ENCODE measurements at places on chromosomes 4 and X. TPM values are rescaled to one million over a fixed set of nuclear protein-coding genes. Genes with fewer than 3 reads are reported as not detected.

GRCh38 chr4:145912376-145912775 lies 26.2 kb downstream of the ZNF827 start:
- no peak for DNase-seq

DNA sequence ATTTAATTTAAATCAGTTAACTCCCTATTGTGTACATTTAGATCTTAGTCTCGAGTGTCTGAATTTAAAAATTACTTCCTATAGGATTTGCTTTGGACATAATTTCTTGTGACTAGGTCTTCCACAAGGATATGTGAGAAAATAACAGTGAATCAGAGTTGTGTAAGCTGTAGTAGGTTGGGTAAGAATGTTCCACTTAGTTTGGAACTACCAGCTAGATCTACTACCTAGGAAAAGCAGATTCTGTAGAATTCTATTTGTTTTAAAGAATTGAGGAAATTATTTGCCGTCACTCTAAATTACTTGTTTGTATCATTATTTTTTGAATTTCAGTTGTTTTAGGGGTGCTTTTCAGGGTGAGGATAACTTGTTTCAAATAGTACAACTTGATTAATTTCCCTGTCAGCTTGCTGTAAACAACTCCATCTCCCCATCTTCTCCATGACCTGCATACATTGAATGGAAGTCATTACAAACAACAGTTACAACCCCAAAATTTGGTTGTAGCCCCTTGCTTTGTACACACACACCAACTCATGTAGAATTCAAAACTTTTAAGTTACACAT lies 1.3 kb downstream of the MTHFD2L start:
- no peak for DNase-seq

DNA sequence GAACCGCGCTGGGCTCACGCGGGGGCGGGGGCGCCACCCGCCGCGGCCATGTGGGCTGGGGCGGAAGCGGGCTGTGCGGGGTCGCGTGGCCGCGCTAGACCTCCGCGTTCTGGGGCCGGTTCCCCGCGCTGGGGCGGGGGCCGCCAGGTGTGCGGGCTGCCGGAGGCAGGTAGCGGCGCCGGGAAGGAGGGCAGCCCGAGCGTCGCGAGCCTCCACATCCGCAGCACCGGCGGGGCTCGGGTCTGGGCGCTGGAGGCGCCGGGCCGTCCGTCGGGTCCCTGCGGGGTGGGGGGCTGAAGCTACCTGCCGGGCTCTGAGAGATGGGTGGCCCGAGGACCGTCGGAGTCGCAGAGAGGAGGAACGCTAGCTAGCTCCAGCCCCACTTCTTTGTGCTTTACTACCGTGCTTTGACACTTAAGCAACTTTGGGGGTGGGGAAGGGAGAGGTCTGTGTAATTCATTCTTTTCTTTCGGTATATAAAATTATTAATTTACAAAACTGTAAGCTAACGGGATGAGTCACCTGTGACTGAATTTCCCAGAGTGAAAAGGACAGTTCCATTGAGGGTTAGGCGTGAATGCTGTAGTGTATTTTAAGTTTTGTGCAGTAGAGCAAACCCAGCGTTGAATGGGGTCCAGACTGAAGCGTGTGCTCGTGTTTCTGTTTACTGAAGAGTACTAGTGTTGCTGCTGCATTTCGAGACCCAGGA lies 689 bp downstream of the METAP1 start:
- no peak for DNase-seq

DNA sequence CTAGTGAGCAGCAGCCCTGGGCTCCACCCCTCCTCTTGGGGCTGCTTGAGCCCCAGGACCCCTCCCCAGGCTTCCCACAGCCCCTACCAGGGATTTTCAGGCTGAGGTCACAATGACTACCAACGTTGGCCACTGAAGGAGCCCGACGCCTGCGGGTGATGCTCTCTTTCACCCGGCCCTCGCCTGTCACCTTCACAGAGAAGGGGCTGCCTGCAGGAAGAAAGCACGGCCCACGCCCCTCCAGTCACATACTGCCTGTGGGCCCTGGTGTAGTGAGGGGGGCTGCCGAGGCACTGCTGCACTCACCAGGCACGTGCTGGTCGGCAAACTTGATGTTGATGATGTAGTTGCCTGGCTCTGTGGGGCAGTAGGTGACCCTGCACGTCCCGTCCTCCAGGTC lies 22.0 kb downstream of the FLNA start:
- DNase-seq: no peak

DNA sequence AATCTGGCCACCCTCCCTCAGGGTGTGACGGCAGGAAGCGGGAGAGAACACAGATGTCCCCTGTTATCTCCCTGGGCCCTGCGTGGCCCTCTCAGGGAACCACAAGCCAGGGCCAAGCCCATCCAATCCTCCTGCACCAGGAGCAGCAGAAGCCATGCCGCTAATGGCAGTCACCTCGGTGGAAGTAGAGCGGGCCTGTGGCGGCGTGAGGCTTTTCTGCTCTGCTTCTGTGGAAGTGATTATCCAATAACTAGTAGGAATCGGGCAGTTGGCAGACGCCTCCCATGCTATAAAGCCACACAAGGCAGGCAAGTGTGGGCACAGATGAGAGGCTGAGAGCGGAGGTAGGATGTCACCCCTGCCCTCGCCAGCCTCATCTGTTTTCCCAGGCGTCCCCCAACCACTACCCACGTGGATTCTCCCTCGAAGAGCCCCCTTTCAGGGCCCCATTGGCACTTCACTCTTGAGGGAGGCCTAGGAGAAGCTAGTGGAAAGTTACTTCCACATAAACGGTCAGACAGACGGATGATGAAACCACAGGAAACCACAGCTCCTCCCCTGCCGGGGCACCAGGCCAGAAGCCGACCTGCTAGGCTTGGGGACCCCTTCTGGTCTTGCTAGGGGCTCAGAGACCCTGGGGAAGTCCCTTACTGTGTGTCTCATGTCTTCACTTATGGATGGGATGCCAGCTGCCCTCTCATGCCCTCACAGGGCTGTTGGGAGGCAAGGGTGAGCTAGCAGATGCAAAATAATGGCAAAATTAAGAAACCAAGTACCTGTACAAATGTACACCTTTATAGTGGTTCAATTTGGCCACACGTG lies 18.8 kb upstream of the TMSB4X start:
- DNase-seq: peak; percentile 86

- DNase-seq: no peak
Measured at GRCh38 chrX:16138108-16138427, 14.7 kb downstream of the GRPR start.

GRCh38 chr4:1474126-1475090 lies 68.2 kb upstream of the NKX1-1 start:
- no peak for DNase-seq

Gene MAOB
- polyA plus RNA-seq: not detected

DNA sequence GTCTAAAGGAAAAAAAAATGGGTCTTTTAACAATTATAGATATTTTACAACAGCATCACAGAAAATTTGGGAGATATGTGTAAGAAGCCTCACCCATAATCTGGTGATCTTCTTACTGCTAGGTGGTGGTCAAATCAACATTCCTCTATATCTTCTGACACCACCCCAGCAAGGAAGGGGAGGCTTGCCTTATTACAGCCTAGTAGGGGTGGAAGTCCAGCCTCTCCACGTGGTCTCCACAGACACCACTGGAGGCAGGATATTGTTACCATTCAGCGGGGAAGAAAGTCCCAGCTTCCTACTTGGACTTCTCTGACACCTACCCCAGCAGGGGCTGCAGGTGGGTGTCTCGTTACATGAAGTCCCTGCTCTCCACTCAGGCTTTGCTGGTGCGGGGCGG lies 28.7 kb downstream of the PRPS1 start:
- DNase-seq: no peak

- DNase-seq: no peak
Measured at GRCh38 chrX:97326456-97326855, 442.7 kb downstream of the RPA4 start.

DNA sequence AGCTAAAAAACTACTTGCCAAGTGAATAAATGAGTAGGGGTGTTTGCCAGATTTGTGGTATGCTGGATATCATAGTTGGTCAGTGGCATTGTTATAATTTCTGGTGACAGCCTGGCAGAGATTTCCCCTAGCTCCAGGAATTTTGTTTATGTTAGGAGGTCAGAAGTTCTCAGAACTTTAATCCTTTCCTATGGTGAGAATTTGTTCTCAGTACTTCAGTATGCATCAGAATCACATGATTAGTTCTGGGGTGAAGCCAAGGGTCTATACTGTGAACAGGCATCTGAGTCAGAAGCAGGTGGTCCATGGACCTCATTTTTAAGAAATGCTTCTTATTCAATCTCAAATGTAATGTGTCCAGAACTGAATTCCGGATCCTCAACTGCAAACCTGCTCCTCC lies 10.5 kb downstream of the RASSF6 start:
- no peak for DNase-seq
